ENCODE measurements at places on chromosomes 12 and 14. TPM values are rescaled to one million over a fixed set of nuclear protein-coding genes. Genes with fewer than 3 reads are reported as not detected.

The FAM234B gene
- polyA plus RNA-seq: 10.8 TPM

The PRB4 gene
- not detected for polyA plus RNA-seq

The TAS2R20 gene
- polyA plus RNA-seq: 1.1 TPM

The PTGDR gene
- 0.31 TPM for polyA plus RNA-seq

The MYL6B gene
- polyA plus RNA-seq: 173 TPM

The DTX1 gene
- polyA plus RNA-seq: 15.1 TPM

The APOF gene
- polyA plus RNA-seq: 0.18 TPM

The TSPAN19 gene
- 0.46 TPM for polyA plus RNA-seq

The KCNK13 gene
- polyA plus RNA-seq: 0.18 TPM

The COCH gene
- polyA plus RNA-seq: 3.1 TPM

The ADAMTS20 gene
- 0.79 TPM for polyA plus RNA-seq

The INSM2 gene
- polyA plus RNA-seq: not detected

The KRT83 gene
- polyA plus RNA-seq: not detected

The APPL2 gene
- polyA plus RNA-seq: 92.7 TPM

The ZCCHC8 gene
- polyA plus RNA-seq: 40.8 TPM

The GALNT6 gene
- 5.5 TPM for polyA plus RNA-seq

The PIK3C2G gene
- 5.5 TPM for polyA plus RNA-seq

The SERPINA10 gene
- 0.10 TPM for polyA plus RNA-seq

- no peak for DNase-seq
Observed at GRCh38 chr12:59654061-59654460, 58.2 kb downstream of the SLC16A7 start.

DNA sequence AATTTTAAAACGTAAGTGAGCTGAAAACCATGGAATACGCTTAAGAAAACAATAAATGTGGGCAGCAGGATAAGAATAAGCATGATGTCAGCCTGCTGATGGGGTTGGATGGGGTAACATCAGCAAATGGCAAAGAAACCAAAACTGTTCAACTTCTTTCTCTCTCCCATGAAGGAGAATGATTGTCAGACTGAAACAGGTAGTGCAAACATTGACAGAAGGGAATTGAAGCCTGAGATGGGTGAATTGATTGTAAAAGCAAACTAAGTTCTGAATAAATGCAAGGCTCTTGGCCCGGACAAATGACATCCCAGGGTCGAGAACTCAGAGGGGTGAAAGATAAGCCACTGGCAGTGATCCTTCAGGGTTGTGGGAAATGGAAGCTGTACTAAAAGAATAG, 182.6 kb downstream of the ETV6 start:
- DNase-seq: no peak

GRCh38 chr12:72207486-72208409, 64.4 kb upstream of the TRHDE start:
- no peak for DNase-seq

- peak; percentile 20 for DNase-seq
Observed at GRCh38 chr12:96986883-96987523, 79.9 kb downstream of the NEDD1 start.

- DNase-seq: no peak
Observed at GRCh38 chr12:71158361-71158882, 623 bp upstream of the TSPAN8 start.

GRCh38 chr12:1632702-1633101, 3.7 kb downstream of the WNT5B start:
- DNase-seq: no peak

- no peak for DNase-seq
Observed at GRCh38 chr14:74964787-74965485, 9.5 kb upstream of the PGF start.

- DNase-seq: no peak
Observed at GRCh38 chr14:100771121-100771800, 44.6 kb downstream of the DLK1 start.

DNA sequence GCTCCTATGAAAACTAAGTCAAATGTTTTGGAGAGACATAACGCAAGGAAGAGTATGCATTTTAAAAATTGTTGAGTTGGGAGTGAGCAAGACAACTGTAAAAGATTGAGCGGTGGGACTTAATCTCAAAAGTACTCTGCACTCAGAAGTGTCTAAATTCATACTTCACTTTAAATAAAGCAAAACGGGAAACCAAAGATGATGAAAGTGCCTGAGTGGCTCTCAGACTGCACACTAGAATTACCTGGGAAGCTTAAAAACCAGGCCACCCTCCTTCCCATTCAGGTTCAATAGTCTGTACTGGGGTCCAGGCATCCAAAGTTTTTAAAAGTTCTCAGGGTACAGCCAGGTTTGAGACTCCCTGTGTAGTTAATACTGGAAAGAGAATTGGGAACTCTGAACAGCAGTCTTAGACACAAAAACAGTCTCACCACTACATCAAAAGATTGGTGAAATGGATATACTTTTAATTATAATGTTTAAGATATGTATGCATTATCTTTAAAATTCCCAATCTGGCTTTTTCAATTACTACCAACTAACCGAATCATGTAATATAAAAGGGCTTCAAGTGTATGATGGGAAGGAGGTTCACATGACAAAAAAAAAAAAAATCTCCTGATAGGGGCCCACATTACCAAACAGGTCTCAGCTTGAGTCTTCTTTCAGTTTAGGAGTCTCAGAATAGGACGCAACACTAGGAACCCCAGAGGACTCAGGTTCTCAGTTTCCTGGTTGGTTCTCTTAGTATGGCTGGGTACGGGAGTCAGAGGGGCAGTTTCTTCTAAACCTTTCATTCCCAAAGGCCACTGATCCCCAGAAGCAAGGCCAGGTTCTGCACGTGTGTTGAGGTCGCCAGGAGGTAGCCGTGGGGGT, 1.0 kb downstream of the HOMEZ start:
- DNase-seq: no peak

GRCh38 chr12:119153477-119154434, 25.0 kb upstream of the HSPB8 start:
- peak; percentile 13 for DNase-seq

DNA sequence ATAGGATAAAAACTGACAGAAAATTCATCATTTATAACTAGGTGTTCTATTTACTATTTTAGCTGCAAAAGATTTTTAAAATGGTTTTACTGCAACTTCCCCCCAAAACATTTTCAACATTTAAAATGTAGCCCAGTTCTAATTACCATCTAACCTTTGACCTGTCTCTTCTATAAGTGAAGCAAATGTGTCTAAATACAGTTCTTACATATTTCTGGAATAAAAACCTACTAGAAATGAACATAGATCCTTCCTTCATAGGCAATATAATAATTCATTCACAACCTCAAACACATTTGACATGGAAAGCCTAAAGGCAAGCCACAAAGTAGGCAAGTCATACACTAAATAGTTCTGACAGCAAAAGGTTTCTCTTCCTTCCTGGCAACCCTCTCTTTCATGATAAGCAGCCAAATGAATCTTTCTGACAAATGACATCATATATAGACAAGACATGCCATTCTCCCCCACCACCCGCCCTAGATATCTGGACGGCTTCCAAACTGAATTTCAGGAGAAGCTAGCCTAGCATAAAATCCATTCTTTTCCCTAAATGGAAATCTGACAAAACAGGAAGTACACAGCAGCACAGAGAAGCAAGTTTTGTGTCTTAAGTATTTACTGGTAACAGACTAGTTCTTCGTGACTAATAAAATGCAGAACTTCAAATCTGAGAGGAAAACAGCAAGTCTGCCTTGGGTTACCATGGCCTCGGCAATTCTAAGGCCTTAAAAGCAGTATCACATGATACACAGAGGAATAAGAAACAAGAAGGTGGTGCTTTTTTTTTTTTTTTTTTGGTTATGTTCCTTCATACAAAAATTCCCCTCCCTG, 17.2 kb upstream of the ARID4A start:
- peak; percentile 22 for DNase-seq

GRCh38 chr12:116435984-116436383, 123.2 kb upstream of the MAP1LC3B2 start:
- no peak for DNase-seq

DNA sequence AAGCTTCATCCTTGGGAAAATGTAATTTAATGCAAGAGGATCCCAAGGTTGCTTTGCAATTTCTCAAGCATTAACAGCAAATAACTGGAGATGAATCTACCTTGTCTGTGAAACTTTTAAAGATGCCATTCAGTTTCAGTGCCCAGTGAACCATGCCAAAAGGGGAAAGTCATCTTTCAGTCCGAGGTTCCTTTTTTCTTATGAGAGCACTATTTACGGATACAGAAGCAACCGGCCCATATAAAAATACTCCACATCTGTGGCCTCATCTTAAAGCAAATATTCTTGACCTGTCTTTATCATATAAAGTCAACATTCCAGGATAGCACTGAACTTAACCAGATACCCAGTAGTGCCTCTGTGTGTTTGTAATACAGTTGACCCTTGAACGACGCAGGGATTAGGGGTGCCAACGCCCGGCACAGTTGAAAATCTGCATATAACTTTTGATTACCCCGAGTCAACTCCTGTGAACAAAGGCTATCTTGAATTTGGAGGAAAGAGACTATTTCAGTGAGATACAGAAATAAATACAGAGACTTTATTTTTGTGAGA, 209.4 kb downstream of the PCNX1 start:
- DNase-seq: no peak

DNA sequence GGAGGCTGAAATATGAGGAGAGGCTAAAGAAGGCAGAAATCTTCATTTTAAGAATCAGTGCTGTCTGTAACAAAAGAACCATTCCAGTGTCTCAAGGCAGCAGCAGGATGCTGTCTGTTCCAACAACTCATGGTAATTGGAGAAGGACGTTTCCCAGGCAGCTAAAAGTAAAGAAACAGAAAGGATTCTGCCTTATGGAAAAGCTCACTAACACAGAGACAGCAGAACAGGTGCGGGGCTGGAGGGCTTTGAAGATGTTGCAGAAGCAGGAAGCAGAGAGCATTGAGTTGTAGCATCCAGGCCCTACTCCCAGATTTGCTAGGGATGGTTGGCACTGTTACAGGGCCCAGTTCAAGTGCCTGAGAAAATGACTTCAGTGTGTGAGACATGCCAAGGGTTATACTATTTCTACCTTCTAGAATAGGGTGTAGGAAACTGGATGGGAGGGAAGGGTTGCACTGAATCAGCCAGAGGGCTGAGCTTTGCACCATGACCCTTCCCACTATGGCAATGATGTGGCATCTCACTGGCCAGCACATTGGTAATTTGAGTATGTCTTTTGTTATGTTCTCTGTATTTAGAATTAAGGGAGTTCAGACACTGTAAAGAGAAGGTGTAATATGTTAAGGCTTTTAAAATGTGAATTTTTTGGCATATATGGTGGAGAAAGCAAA, 160.0 kb upstream of the FBXO33 start:
- no peak for DNase-seq

- no peak for DNase-seq
Observed at GRCh38 chr12:61538951-61539350, 721.3 kb upstream of the USP15 start.

DNA sequence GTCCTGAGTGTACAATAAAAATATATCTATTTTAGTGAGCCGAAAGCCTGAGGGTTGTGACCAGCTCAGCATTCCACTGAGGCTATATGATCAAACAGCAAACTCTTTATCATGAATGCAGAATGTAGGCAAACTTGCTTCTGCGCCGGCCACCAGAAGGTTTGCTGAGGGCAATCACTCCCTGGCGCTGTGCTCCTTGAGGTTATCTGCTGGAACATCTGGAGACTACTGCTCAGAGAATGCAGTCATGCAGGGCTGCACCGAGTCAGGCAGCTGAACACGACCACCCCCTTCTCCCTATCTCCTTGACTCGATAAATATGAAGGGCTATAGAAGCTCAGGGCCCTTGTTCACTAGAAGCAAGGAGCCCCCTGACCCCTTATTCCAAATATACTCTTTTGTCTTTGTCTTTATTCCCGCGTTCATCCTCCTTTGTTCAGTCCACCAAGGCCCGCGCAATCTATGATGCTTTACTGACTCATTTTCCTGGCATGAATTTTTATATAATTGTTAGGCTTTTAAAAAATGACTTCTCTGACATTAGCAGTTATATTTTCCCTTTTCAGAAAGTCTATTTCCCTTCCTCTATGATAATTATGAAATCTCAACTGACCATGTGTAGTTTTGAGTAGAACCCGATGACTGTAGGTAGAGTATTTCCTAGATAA, 1089.3 kb downstream of the SLC16A7 start:
- no peak for DNase-seq

DNA sequence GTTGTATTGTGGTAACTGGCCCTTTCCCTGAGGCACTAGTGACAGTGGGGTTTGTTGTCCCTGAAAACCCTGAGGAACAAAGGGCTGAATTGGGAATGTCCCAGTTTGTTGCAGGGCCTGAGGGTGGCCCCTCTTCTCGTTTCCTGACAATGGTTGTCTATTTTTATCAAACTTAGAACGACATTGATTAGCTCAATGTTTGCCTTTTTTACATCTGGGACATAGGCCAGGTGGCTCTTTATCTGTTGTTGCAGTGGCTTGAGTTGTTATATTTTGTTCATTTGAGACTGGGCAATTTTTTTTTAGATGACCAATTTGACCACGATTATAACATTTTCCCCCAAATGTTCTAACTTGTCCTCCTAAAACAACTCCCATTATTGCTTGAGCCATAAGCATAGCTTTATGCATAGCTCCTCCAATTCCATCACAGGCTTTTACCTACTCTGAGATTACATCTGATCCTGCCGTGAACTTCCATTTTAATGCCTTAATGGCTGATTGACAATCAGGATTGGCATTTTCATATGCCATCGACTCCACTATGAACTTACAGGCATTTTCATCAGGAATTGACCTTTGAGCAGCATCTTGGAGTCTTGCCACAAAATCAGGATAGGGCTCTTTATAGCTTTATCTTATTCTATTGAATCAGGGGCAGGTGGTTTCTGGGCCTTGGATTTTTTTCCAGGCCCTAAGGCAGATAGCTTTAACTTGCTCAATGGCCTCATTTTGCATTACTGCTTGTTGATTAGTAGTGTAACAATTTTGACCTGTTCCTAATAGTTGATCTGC, 604.3 kb downstream of the ALG10 start:
- no peak for DNase-seq

- DNase-seq: no peak
Observed at GRCh38 chr12:89185889-89186288, 166.4 kb downstream of the DUSP6 start.

DNA sequence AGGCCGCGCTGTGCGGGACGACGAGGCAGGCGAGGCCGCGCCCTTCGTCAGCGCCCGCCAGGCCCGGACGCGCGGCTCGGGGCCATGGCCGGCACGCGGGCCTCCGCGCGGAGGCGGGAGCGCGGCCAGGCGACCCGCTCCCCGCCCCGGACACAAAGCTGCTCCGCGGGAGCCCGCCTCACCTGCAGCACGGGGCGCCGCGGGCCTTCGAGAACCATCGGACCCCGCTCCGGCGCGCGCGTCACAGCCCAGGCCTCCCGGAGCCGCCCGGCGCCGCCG, 342 bp downstream of the DICER1 start:
- DNase-seq: no peak

GRCh38 chr12:127389923-127390322, 877.0 kb upstream of the TMEM132C start:
- DNase-seq: peak; percentile 13

GRCh38 chr12:47527816-47528215, 178.0 kb downstream of the RPAP3 start:
- no peak for DNase-seq

- DNase-seq: no peak
Observed at GRCh38 chr14:61219673-61220072, 61.5 kb downstream of the TMEM30B start.

DNA sequence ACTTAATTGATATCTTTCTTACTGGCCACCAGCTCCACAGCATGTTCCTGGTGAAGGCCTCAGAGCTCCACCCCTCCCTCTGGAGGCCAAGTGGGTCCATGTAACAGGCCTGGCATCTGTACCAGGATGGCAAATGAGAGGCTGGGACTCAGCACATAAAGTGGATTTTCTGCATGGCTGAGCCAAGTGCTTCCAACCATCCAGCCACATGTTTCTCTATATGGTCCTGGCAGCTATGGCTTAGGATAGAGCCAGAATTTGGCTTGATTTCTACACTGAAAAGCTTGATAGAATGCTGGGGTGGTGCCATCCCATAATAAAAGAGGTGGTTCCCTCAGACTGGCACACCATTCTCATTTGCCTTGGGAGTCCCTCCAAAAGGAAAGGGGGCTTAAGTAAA, 94.1 kb downstream of the PAX9 start:
- no peak for DNase-seq
